Esophagus squamous epithelium (tissue), 5 donors: ENCODE measurements at places on chromosomes 11 and 22. TPM values are rescaled to one million over a fixed set of nuclear protein-coding genes. Genes with fewer than 3 reads are reported as not detected.

The RAB1B gene
- 83.7 TPM for total RNA-seq

The SEC14L3 gene
- total RNA-seq = not detected

The B3GAT1 gene
- total RNA-seq = not detected

The BTBD18 gene
- not detected for total RNA-seq

The PTPRJ gene
- 1.7 TPM for total RNA-seq

The STK33 gene
- total RNA-seq = not detected

The PRR33 gene
- not detected for total RNA-seq

The ZNF214 gene
- 0.40 TPM for total RNA-seq

The NF2 gene
- 45.3 TPM for total RNA-seq

The CBLIF gene
- total RNA-seq = not detected

The MYOD1 gene
- total RNA-seq = not detected

The DDTL gene
- not detected for total RNA-seq

GRCh38 chr11:33773404-33773986 lies 825 bp downstream of the FBXO3 start:
- peaks cover 66% of the 10 kb centered on the region for H3K4me1 ChIP-seq
- peak overlapping the region; percentile 87 for H3K4me3 ChIP-seq
- DNase-seq = no peak
- no peaks in the 10 kb centered on the region for H3K27me3 ChIP-seq
- H3K36me3 ChIP-seq = peaks cover 21% of the 10 kb centered on the region
- peak overlapping the region; percentile 84 for H3K27ac ChIP-seq

- no peak within 1 kb of the TSS for H3K27ac ChIP-seq
- H3K27me3 ChIP-seq = no peaks in the 10 kb centered on the region
- peaks cover 5% of the 10 kb centered on the region for H3K4me1 ChIP-seq
- H3K4me3 ChIP-seq = peak within 1 kb of the TSS; percentile 64
- no peaks in the 10 kb centered on the region for H3K36me3 ChIP-seq
Measured at GRCh38 chr11:8168485-8169257, at the start of gene RIC3. Gene RIC3, minus strand, starts transcription at chr11:8169025. Its CDS starts 36 bp downstream, at chr11:8168989.

- H3K4me1 ChIP-seq = peaks cover under 1% of the 10 kb centered on the region
- H3K27me3 ChIP-seq = no peaks in the 10 kb centered on the region
- no peak overlapping the region for H3K4me3 ChIP-seq
- peak overlapping the region; percentile 3 for H3K27ac ChIP-seq
Measured at GRCh38 chr11:120391292-120391691, 55.1 kb downstream of the ARHGEF12 start.

DNA sequence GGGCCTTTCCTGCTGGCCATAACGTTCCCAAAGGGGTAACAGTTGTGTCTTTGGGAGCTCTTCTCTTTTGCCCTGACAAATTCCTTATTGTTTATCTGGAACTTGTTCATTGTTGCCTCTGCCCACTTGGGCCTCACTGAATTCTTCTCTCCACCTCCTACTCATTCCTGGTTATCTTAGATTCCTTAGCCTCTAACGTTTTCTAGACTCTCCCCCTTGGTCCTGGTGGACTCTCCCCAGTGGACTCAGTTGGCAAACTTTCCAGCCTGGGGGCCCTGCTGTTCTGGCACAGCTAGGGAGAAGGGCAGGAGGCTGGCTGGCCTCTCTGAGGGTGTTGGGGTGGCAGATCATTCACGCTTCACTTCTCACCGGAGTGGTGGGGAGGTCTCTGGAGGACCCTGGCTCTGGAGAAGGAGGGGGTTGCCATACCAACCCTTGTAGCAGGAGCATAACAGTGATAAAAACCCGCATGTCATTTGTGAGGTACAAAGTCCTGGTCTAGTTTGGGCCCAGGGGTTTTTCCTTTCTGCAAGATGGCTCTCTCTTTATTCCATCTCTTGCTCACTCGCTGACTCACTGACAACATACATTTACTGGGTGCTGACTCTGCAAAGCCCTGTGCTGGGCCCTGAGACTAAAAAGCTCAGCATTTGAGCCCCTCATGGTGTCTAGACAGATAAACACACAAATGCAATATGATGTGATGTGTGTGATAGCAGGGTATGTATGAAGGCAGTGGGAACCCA lies 39.7 kb downstream of the YWHAH start:
- no peaks in the 10 kb centered on the region for H3K27me3 ChIP-seq
- no peak overlapping the region for H3K27ac ChIP-seq
- no peak overlapping the region for H3K4me3 ChIP-seq
- DNase-seq = no peak
- no peaks in the 10 kb centered on the region for H3K36me3 ChIP-seq
- no peaks in the 10 kb centered on the region for H3K4me1 ChIP-seq

GRCh38 chr22:50206599-50206998 lies 5.8 kb downstream of the SELENOO start:
- no peak for DNase-seq
- no peak overlapping the region for H3K4me3 ChIP-seq
- H3K27ac ChIP-seq = no peak overlapping the region
- no peaks in the 10 kb centered on the region for H3K27me3 ChIP-seq
- H3K36me3 ChIP-seq = peaks cover 14% of the 10 kb centered on the region

GRCh38 chr11:66818231-66818955 lies 24.8 kb upstream of the RCE1 start:
- DNase-seq = no peak
- H3K4me1 ChIP-seq = no peaks in the 10 kb centered on the region
- H3K27me3 ChIP-seq = no peaks in the 10 kb centered on the region
- H3K36me3 ChIP-seq = peaks cover 85% of the 10 kb centered on the region
- no peak overlapping the region for H3K27ac ChIP-seq

DNA sequence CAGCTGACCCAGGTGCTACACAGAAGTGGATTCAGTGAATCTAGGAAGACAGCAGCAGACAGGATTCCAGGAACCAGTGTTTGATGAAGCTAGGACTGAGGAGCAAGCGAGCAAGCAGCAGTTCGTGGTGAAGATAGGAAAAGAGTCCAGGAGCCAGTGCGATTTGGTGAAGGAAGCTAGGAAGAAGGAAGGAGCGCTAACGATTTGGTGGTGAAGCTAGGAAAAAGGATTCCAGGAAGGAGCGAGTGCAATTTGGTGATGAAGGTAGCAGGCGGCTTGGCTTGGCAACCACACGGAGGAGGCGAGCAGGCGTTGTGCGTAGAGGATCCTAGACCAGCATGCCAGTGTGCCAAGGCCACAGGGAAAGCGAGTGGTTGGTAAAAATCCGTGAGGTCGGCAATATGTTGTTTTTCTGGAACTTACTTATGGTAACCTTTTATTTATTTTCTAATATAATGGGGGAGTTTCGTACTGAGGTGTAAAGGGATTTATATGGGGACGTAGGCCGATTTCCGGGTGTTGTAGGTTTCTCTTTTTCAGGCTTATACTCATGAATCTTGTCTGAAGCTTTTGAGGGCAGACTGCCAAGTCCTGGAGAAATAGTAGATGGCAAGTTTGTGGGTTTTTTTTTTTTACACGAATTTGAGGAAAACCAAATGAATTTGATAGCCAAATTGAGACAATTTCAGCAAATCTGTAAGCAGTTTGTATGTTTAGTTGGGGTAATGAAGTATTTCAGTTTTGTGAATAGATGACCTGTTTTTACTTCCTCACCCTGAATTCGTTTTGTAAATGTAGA lies 1.7 kb downstream of the MALAT1 start:
- no peak for DNase-seq
- peak overlapping the region; percentile 96 for H3K4me3 ChIP-seq
- H3K27ac ChIP-seq = peak overlapping the region; percentile 99
- peaks cover 16% of the 10 kb centered on the region for H3K36me3 ChIP-seq
- H3K27me3 ChIP-seq = no peaks in the 10 kb centered on the region
- peaks cover 44% of the 10 kb centered on the region for H3K4me1 ChIP-seq

GRCh38 chr22:48803171-48803947 lies 1024.3 kb downstream of the BRD1 start:
- no peak for DNase-seq
- H3K4me3 ChIP-seq = no peak overlapping the region
- no peak overlapping the region for H3K27ac ChIP-seq
- H3K27me3 ChIP-seq = no peaks in the 10 kb centered on the region
- H3K36me3 ChIP-seq = no peaks in the 10 kb centered on the region

DNA sequence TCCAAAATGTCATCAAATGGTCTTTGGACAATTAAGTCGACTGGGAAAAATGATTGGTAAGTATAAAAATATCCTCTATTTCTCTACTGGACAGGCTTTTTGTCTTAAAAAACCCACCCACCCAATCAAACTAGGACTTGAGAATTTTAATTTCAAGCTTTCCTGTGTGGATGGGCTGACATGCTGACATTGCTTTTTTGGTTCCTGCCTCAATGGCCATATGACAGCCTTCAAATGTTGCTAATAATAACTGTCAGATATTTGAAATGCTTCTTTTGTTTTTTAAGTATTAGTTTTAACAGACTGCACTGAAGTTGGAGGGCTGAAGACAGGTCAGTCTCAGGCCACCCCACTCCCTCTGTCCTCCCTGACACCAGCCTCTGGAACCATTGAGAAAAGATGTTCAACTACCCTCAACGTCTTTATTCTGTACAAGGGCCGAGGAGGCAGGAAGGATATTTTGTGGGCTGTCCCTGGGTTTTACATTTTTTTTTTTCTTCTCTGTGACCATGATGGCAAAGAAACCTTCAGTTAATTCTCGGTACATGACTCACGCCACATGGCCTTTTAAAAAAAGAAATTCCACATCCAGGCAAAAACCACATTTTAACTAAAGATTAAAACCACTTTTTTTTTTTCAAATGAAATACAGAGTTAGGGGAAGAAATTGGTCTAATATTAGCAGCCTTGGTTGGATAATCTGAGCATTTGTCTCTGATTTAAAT lies 130.4 kb downstream of the SLC1A2 start:
- H3K4me3 ChIP-seq = no peak overlapping the region
- H3K4me1 ChIP-seq = peaks cover 3% of the 10 kb centered on the region
- H3K27me3 ChIP-seq = peaks cover 33% of the 10 kb centered on the region
- no peak overlapping the region for H3K27ac ChIP-seq

DNA sequence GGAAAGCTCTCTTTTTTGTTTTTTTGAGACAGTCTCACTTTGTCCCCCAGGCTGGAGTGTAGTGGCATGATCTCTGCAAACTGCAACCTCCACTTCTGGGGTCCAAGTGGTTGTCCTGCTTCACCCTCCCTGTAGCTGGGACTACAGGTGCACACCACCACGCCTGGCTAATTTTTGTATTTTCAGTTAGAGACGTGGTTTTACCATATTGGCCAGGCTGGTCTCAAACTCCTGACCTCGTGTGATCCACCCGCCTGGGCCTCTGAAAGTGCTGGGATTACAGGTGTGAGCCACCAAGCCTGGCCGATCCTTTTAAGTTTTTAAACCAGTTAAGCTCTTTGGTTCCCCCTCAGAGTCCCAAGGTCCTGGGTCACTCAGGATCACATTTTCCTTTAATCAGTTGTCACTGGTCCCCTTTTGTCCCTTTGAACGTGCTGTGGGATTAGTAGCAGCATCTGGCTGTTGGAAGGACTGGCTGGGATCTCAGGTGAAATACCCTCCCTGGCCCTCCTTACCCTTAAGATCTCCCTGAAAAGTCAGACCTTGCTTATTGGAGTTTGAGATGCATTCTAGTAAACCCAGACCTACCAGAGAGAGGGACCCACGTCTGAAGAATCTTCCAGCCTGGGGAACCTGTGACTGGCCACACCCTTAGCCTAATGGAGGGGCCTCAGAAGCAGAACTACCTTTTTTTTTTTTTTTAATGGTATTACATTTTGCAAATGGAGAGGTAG lies 8.1 kb downstream of the MALAT1 start:
- DNase-seq = no peak
- H3K4me3 ChIP-seq = peak overlapping the region; percentile 96
- H3K27ac ChIP-seq = peak overlapping the region; percentile 90

- H3K27me3 ChIP-seq = no peaks in the 10 kb centered on the region
- no peaks in the 10 kb centered on the region for H3K4me1 ChIP-seq
- no peaks in the 10 kb centered on the region for H3K36me3 ChIP-seq
- no peak overlapping the region for H3K27ac ChIP-seq
- no peak overlapping the region for H3K4me3 ChIP-seq
- DNase-seq = no peak
Measured at GRCh38 chr22:38798496-38798895, 4.6 kb upstream of the DNAL4 start.

- no peaks in the 10 kb centered on the region for H3K27me3 ChIP-seq
- no peak overlapping the region for H3K27ac ChIP-seq
Measured at GRCh38 chr22:48644108-48644507, 1183.6 kb downstream of the BRD1 start.

DNA sequence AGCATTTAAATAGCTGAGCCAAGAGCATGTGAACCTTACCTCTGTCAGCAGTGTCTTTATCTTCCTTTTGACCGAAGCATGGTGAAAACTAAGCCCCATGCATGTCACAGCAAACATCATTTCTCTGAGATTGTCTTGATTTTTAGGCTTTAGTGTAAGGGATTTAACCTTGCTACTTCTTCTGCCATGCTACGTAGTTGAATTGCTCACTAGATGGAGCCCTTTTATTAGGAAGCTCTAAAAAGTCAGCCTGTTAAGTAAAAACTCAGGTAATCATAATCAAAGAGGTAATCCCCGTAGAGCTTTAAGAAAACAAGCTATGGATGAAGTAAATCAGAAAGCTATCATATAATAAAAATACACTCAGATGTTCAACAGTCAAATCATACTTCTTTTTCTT lies 149.5 kb downstream of the PGR start:
- no peak for DNase-seq
- H3K27me3 ChIP-seq = no peaks in the 10 kb centered on the region
- no peak overlapping the region for H3K27ac ChIP-seq
- no peak overlapping the region for H3K4me3 ChIP-seq
- H3K36me3 ChIP-seq = no peaks in the 10 kb centered on the region

GRCh38 chr11:35303596-35304385 lies 115.6 kb downstream of the SLC1A2 start:
- H3K27me3 ChIP-seq = no peaks in the 10 kb centered on the region
- H3K27ac ChIP-seq = peak overlapping the region; percentile 68
- no peaks in the 10 kb centered on the region for H3K36me3 ChIP-seq

DNA sequence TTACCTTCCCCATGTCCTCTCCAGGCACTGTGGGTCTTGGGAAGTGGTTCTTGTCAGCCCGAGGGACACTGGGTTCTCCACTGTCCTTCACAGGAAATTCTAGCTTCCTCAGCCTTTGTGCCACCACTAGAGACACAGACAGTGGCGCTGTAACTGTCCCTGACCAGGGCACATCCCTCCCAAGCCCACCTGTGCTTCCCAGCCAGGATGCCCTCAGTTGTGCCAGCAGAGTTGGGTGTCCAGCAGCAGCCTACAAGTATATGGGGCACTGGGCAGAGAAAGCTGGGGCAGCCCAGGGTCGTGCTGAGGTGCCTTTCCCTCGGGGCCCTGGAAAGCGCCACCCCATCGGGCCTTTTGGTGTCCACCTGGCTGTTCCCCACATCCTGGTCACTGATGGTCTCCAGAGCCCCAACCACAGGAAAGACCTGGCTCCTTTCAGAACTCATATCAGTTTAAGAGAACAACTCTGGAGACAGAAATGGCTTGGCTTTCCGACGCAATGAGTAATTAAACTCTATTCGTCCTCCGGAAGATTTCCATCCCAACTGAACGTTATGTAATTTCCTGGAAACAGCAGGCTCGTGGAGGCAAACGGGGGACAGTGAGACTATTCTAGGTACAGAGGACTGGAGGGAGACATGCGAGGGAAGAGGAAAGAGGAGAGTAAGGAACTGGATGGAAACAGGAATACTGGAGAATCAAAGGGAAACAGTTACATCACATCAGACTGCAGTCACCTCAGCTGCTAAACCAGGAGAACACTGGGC lies 28.6 kb downstream of the PPP2R1B start:
- H3K27me3 ChIP-seq = no peaks in the 10 kb centered on the region
- no peak overlapping the region for H3K4me3 ChIP-seq
- peaks cover 45% of the 10 kb centered on the region for H3K4me1 ChIP-seq
- DNase-seq = no peak
- peak overlapping the region; percentile 94 for H3K27ac ChIP-seq
- H3K36me3 ChIP-seq = no peaks in the 10 kb centered on the region
